Dermis microvascular lymphatic vessel endothelial cell (primary cell): ENCODE measurements at places on chromosomes 12 and 14. TPM values are rescaled to one million over a fixed set of nuclear protein-coding genes. Genes with fewer than 3 reads are reported as not detected.

The CLEC2B gene
- 45.4 and 53.5 TPM in 2 replicates for total RNA-seq

The RNASE4 gene
- total RNA-seq, result 16.2 and 26.9 TPM in 2 replicates

The CTSG gene
- not detected in 2 replicates for total RNA-seq

The STAT6 gene
- total RNA-seq, result 8.5 and 11.0 TPM in 2 replicates

The DNAI7 gene
- total RNA-seq, result under 0.01 TPM in 1 of 2 replicates, not detected in the other

The C14orf39 gene
- under 0.01 TPM in 1 of 2 replicates, not detected in the other for total RNA-seq

The LRRC9 gene
- not detected in 2 replicates for total RNA-seq

The TDRD9 gene
- total RNA-seq, result 0.26 and 0.76 TPM in 2 replicates

The GDF3 gene
- total RNA-seq, result 0.51 and 1.0 TPM in 2 replicates

The AGAP2 gene
- 0.26 and 0.51 TPM in 2 replicates for total RNA-seq

The VWF gene
- 467 and 1,551 TPM in 2 replicates for total RNA-seq

The SPIC gene
- not detected in 2 replicates for total RNA-seq

The CLEC2A gene
- total RNA-seq, result not detected in 2 replicates

The ANKS1B gene
- total RNA-seq, result 0.13 and 0.38 TPM in 2 replicates

The SERPINA10 gene
- total RNA-seq, result not detected in 2 replicates

The BRAP gene
- 12.6 and 16.9 TPM in 2 replicates for total RNA-seq

The PAX9 gene
- total RNA-seq, result not detected in 2 replicates

The DPPA3 gene
- total RNA-seq, result not detected in 2 replicates

The LYZ gene
- under 0.01 TPM in 1 of 2 replicates, not detected in the other for total RNA-seq

The MANSC4 gene
- not detected in 2 replicates for total RNA-seq
